ENCODE measurements at places on chromosomes 5 and 9.
A peak's percentile ranks its signal among the peaks of the same experiment; 100 is the strongest.

- no peak for DNase-seq
Measured at GRCh38 chr5:169706758-169707450, 69.8 kb downstream of the DOCK2 start.

GRCh38 chr9:137320555-137321384 lies 18.7 kb upstream of the NRARP start:
- DNase-seq, result peak; percentile 31

DNA sequence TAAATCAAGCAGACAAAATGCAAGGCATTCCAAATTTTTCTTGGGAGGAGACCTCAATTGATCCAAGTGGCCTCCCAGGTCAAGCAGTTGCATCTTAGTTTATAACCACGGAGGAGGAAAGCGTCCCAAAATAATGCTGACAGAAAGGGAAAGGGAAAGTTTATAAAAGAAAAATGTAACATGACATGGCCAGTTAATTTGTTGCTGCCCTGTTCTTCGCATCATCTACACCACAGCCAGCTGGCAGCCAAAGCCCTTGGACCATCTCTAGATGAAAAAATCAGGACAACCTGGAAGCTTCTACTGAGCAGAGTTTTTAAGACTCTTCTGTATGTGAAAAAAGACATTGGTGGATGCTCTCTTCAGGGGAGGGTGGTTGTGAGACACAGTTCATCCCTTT lies 128.8 kb upstream of the FBXL7 start:
- no peak for DNase-seq

- DNase-seq, result no peak
Measured at GRCh38 chr5:159211729-159212174, 2.4 kb upstream of the RNF145 start.

- DNase-seq, result no peak
Measured at GRCh38 chr9:114602620-114603019, 8.5 kb upstream of the TMEM268 start.

- no peak for DNase-seq
Measured at GRCh38 chr9:133889584-133890301, 102.4 kb downstream of the VAV2 start.

DNA sequence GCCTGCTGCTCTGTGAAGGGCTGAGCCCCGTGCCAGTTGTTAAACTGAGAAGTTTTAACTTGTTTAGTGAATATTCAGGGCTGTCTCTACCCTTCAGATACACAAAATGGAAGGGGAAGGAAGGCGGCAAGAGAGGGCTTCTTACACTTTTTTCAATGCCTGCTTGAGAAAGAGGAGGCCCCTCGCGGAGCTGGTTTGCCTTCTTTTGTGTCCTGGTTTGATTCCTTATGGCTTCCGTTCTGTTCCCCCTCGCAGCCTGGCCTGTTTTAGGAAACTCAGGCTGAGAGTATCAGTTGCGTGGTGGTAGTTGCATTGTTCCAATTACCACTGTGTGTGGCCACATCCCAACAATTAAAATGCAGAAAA lies 1.0 kb downstream of the FAM53C start:
- no peak for DNase-seq

GRCh38 chr9:87581949-87582637 lies 84.4 kb downstream of the DAPK1 start:
- DNase-seq, result no peak

- no peak for DNase-seq
Measured at GRCh38 chr9:95729669-95730368, 145.7 kb upstream of the ERCC6L2 start.

GRCh38 chr9:69122549-69123141 lies 51.4 kb upstream of the TJP2 start:
- no peak for DNase-seq

- DNase-seq, result no peak
Measured at GRCh38 chr9:87713278-87713987, 12.5 kb upstream of the CTSL start.

- DNase-seq, result peak; percentile 30
Measured at GRCh38 chr5:1783216-1783554, 16.5 kb downstream of the MRPL36 start.

GRCh38 chr9:708551-709432 lies 132.7 kb upstream of the DMRT1 start:
- no peak for DNase-seq

All from activated naive CD8-positive, alpha-beta T cell treated with anti-CD3 and anti-CD28 coated beads for 36 hours (primary cell).